Activated CD4-positive, alpha-beta memory T cell treated with anti-CD3 and anti-CD28 coated beads, Interleukin-2, amount 10 ng/mL, durations not matched to agents 7 days and 5 days (primary cell): ENCODE measurements at places on chromosomes 4 and X. TPM values are rescaled to one million over a fixed set of nuclear protein-coding genes. Genes with fewer than 3 reads are reported as not detected.

Gene AKAP4
- total RNA-seq, result not detected

- H3K4me1 ChIP-seq, result no peaks in the 10 kb centered on the region
- H3K36me3 ChIP-seq, result no peaks in the 10 kb centered on the region
- no peak for DNase-seq
- H3K27me3 ChIP-seq, result no peaks in the 10 kb centered on the region
- H3K4me3 ChIP-seq, result no peak overlapping the region
Observed at GRCh38 chr4:111736516-111736915, 408.7 kb upstream of the FAM241A start.

Gene PNMA5
- 0.23 TPM for total RNA-seq

DNA sequence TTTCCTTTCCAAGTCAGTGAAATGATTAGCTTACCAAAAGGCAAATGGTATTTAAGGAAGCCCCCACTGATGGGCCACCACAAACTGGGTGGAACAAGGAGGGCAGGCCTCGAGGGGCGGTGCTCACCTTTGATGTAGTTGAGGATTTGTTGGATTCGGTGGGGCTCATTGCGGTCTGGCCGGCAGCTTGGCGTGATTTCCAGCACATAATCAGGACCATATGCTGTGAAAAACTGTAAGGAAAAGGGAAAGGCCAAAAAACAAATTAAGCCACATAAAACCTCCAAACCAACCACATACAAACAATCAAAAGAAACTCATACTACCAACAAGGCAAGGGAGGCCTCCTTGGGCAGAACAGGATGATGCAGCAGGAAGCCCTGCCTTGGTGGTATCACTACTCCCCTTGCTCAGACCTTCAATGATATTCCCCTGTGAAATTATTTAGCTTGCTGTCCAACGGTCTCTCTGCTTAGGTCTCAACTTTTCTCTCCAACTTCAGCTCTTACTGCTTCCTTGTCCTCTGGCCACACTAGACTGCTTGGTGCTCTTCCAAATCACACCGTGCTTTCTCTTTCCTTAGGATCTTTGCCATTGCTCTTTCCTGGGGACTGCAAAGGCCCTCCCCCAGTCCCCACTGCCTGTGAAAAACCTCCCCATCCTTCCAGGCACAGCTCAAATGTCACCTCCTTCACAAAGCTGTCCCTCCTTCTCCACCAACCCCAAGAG, 46.1 kb upstream of the CITED1 start:
- H3K36me3 ChIP-seq, result peaks cover 11% of the 10 kb centered on the region
- H3K27ac ChIP-seq, result no peak overlapping the region
- no peaks in the 10 kb centered on the region for H3K27me3 ChIP-seq
- no peak for DNase-seq

Gene USP46
- 13.1 TPM for total RNA-seq

GRCh38 chr4:106707776-106708463, 328.2 kb downstream of the DKK2 start:
- no peak overlapping the region for H3K4me3 ChIP-seq
- H3K36me3 ChIP-seq, result no peaks in the 10 kb centered on the region
- no peak overlapping the region for H3K27ac ChIP-seq
- no peaks in the 10 kb centered on the region for H3K27me3 ChIP-seq

DNA sequence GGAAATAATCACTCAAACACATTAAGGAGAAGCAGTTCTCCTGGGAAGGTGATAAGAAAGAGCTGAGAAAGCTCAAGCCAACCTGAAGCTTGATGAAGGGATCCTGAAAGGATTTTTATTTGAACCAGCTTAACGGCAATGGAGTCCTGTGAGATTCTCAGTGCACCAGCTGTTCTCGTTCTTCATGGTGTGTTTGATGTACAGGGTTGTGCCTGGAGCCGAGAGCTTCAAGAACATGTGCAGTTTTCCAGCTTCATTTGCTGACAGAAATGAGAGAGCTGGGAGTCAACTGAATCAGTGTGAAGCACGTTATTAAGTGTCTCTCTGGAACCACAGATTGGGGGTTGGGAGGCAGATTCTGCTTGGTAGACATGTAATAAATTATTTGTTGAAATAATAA, 115.7 kb downstream of the ANKRD50 start:
- no peak overlapping the region for H3K27ac ChIP-seq
- H3K36me3 ChIP-seq, result no peaks in the 10 kb centered on the region
- H3K27me3 ChIP-seq, result no peaks in the 10 kb centered on the region
- DNase-seq, result no peak
- no peaks in the 10 kb centered on the region for H3K4me1 ChIP-seq

Gene FAM13A
- 9.5 TPM for total RNA-seq

GRCh38 chr4:116811730-116812129, 273.6 kb downstream of the TRAM1L1 start:
- no peaks in the 10 kb centered on the region for H3K4me1 ChIP-seq
- H3K27me3 ChIP-seq, result no peaks in the 10 kb centered on the region
- H3K4me3 ChIP-seq, result no peak overlapping the region
- H3K36me3 ChIP-seq, result no peaks in the 10 kb centered on the region

Gene GPR82
- not detected for total RNA-seq
